ENCODE measurements at places on chromosomes 16 and 17. TPM values are rescaled to one million over a fixed set of nuclear protein-coding genes. Genes with fewer than 3 reads are reported as not detected.

DNA sequence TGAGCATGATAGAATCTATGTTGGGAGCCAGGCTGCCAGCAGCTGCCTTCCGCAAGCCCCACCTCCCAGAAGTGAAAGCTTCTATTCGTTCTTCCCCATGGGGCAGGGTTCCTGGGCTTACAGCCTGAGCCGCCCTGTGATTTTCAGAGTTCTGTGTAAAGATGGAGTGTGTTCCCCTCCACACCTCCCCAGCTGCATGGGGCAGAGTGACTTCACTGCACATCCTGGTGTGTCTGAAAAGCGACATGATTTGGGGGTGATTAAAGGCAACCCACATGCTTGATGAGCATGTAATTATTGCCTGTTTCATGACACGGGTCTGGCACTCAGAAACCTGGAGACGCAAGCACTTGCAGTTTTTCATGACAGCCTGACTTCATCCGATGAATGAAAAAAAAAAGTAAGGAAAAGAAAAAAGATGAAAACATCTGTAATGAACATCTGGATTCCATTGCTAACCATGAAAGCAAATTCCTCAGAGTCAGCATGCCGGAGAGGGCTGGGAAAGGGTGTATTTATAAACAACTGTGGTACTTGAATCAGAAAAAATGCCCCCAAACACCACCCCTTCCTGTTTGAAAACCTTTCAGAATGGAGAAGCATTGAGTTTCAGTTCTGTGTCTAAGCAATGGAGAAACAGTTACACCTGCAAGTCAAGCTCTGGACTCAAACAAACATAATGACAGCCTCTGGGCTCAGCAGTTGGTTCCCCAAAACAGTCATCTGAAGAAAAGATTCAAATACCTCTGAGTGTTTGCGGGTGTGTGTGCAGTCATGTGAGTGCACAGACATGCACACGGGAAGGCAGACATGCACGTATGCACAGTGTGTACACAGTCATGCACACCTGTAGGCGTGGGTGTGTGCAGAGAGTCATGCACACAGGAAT is 266.0 kb downstream of the ENGASE start:
- DNase-seq, result no peak
- H3K4me3 ChIP-seq, result no peak overlapping the region
- no peak overlapping the region for H3K27ac ChIP-seq
- no peaks in the 10 kb centered on the region for H3K36me3 ChIP-seq
- peaks cover 69% of the 10 kb centered on the region for H3K27me3 ChIP-seq

GRCh38 chr16:72132726-72133125 is 39.1 kb downstream of the DHX38 start:
- no peaks in the 10 kb centered on the region for H3K4me1 ChIP-seq
- H3K36me3 ChIP-seq, result no peaks in the 10 kb centered on the region
- no peak overlapping the region for H3K27ac ChIP-seq
- H3K27me3 ChIP-seq, result no peaks in the 10 kb centered on the region

DNA sequence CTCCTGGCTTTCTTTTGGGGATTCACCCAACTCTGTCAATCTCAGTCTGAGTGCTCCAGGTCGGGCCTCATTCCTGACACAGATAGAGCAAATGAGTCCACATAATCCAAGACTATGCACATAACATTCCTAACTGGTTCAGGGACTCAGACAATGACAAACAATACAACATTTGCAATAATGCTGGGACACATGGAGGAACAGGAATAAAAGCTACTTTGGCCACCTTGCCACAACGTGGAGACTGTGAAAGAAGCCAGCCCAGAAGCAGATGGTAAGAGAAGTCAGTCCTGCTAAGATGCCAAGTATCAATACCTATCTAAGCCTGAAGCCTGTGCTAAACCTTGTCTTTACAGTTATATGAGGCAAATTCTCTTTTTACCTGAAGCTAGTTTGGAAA is 39.0 kb downstream of the GLG1 start:
- no peak overlapping the region for H3K4me3 ChIP-seq
- H3K27ac ChIP-seq, result no peak overlapping the region
- no peaks in the 10 kb centered on the region for H3K27me3 ChIP-seq
- no peak for DNase-seq
- H3K36me3 ChIP-seq, result no peaks in the 10 kb centered on the region

DNA sequence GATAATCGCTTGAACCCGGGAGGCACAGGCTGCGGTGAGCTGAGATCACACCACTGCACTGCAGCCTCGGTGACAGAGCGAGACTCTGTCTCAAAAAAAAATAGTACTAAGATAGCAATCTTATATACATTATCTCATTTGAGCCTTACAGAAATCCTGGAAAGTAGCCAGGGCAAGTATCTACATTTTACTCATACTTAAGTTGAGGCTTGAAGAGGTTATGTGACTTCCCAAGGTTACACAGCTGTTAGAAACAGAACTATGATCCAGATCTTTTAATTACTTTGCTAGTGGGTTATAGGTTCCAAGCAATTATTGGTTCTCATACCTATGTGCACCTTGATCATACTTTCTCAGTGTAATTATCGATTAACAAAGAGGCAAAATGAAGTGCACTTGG is 15.4 kb downstream of the C17orf78 start:
- H3K27me3 ChIP-seq, result no peaks in the 10 kb centered on the region
- no peak overlapping the region for H3K4me3 ChIP-seq
- no peak for DNase-seq
- no peak overlapping the region for H3K27ac ChIP-seq
- no peaks in the 10 kb centered on the region for H3K36me3 ChIP-seq

- H3K4me1 ChIP-seq, result peaks cover 26% of the 10 kb centered on the region
- peak overlapping the region; percentile 66 for H3K27ac ChIP-seq
- H3K4me3 ChIP-seq, result peak overlapping the region; percentile 68
- peak; percentile 90 for DNase-seq
- no peaks in the 10 kb centered on the region for H3K27me3 ChIP-seq
- H3K36me3 ChIP-seq, result no peaks in the 10 kb centered on the region
Measured at GRCh38 chr17:77247048-77247541, 106.3 kb downstream of the SEC14L1 start.

DNA sequence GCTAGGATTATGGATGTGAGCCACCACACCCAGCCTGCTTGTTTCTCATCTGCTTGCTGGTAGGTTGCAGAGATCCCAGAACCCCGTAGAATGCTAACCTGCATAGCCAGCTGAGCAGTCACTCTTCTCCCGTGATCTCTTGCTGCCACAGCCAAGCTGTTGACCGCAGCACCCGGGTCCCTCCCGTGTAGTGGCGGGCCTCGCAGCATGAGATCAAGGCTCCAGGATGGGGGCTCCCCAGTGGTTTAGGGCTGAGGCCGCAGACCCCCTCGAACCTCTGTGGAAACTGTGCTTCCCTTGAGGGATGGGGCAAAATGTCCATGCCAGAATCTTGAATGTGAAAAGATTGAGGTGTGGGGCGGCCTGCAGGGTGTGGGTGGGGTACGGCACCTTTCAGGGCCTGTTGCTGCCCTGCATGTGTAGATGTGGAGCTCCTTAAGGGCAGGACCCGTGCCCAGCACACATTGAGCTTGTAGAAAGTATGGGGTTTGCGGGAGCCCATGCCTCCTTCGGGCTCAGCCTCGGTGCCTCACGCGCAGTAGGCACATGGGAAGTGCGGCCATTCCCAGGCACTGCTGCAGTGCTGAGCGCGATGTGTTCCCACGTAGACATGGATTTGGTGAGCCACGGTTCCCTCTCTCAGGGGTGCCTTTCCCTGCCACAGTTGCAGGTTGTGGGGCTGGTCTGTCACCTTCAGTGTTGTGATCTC is 99.9 kb downstream of the BANP start:
- no peak for DNase-seq
- no peaks in the 10 kb centered on the region for H3K27me3 ChIP-seq
- H3K36me3 ChIP-seq, result peaks cover 42% of the 10 kb centered on the region
- no peak overlapping the region for H3K27ac ChIP-seq

DNA sequence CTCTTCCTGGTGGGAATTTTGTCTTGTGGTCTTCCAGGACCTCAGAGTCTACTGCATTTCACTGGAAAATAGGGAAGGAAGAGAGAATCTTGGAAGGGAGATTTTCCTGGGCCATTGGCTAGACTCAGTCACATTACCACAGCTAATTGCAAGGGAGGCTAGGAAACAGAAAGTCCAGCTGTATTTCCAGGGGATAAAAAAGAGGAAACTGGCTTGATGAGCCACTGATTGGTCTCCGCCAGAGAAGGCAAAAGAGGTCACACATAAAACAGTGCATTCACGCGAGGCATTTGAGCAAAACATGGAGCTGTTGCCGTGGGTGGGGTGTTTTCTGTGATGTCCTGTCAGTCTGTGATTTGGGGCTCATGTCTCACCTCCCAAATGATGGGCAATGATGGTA is 345.3 kb downstream of the FOXL1 start:
- H3K4me1 ChIP-seq, result peaks cover 4% of the 10 kb centered on the region
- no peaks in the 10 kb centered on the region for H3K36me3 ChIP-seq
- no peak overlapping the region for H3K27ac ChIP-seq
- DNase-seq, result no peak
- no peak overlapping the region for H3K4me3 ChIP-seq

DNA sequence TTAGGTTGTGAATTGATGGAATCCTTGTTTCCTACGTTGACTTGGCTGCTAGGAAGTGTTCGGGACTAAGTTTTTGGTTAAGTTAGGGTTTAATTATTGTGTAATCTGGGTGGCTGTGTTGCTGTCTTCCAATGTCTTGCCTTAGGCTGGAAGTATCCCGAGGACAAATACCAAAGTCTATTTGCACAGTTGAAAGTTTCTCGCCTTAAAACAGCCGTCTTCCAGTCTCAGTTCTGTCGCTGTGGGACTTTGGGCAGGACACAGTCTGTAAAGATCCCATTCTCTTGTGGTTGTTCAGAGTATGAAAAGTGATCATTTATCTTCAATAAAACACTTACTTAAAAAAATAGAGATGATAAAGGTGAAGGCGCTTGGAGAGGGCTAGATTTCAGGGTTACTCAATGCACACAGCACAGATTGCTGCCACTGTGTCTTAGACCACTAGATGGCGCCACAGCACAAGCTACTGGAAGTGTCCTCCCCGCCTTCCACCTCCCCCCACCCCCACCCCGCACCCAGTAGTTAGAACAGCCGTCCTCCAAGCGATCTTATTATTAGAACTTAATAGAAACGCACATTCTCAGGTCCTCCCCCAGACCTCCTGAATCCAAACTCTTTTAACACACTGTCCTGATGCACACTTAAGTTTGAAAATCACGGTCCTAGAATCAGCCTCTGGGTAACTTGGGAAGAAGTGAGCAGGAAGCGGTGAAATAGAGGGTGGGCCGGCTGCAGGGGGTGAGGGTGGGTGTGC is 45.8 kb downstream of the AKAP1 start:
- H3K4me1 ChIP-seq, result no peaks in the 10 kb centered on the region
- DNase-seq, result peak; percentile 76
- H3K27me3 ChIP-seq, result no peaks in the 10 kb centered on the region
- no peak overlapping the region for H3K27ac ChIP-seq

DNA sequence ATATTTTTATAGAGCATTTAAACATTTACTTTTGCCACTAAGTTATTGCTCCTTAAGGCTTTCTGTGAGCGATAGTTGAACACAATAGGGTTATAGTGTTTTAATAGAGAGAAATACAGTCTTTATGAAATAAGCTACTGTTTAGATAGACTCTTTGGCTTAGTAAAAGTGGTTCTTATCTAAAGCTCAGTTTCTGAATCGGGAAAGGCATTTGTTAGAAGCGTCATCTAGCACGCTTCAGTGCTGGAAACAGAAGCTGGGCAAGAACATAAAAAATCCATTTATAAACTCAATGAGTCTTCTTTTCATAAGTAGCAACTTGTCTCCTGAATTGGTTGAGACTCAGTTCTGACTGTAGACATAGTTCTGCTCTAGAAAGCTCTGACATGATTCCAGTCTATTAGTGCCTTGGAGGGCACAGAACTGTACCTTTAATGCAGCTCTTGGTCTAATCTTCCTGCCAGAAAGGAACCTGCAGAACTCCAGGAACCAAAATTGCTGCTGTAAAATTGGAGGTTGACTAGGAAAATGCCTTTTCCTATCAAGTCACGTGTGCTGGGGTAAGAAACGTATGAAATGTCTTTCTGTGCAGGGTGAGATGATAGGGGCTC is 55.4 kb upstream of the DNAJA2 start:
- H3K4me1 ChIP-seq, result no peaks in the 10 kb centered on the region
- no peak overlapping the region for H3K4me3 ChIP-seq
- DNase-seq, result no peak
- H3K36me3 ChIP-seq, result no peaks in the 10 kb centered on the region

DNA sequence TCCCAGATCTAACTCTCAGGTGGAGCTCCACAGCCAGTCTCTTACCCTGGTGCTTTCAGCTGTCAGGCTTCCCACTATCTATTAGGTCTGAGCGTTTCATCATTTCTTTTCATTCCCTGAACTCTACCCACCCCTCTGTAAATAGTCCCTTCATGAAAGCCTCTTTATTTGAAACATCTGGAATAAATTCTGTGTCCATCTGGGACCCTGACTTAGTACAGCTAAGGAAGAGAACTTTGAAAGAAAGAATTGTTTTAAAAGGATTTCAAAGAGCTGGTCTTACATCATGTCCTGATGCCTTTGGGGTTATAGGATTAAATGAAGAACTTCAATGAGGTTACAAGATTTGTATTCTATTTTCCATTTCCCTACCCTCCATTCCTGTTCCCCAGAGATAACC is 388.5 kb upstream of the CA10 start:
- DNase-seq, result no peak
- H3K27ac ChIP-seq, result no peak overlapping the region
- no peaks in the 10 kb centered on the region for H3K27me3 ChIP-seq
- H3K36me3 ChIP-seq, result no peaks in the 10 kb centered on the region
- H3K4me1 ChIP-seq, result no peaks in the 10 kb centered on the region

GRCh38 chr16:53100889-53101288 is 46.1 kb downstream of the CHD9 start:
- H3K27ac ChIP-seq, result peak overlapping the region; percentile 95
- no peaks in the 10 kb centered on the region for H3K36me3 ChIP-seq
- peaks cover 16% of the 10 kb centered on the region for H3K4me1 ChIP-seq
- no peaks in the 10 kb centered on the region for H3K27me3 ChIP-seq
- no peak overlapping the region for H3K4me3 ChIP-seq

DNA sequence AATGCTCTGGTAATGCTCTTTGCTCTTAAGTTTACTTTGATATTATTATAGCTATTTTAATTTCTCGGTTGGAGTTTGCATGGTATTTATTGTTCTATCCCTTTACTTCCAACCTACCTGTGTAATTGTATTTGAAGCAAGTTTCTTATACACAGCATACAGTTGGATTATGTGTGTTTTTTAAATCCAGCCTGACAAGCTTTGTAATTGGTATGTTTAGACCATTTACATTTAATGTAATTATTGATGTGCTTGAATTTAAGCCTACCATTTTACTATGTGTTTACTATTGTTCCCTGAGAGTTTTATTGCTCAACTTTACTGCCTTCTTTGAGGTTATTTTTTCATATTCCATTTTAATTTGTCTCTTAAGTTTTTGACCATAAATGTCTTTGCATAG is 35.7 kb downstream of the ACSF3 start:
- H3K27ac ChIP-seq, result no peak overlapping the region
- H3K27me3 ChIP-seq, result no peaks in the 10 kb centered on the region
- H3K4me1 ChIP-seq, result no peaks in the 10 kb centered on the region
- DNase-seq, result no peak
- H3K36me3 ChIP-seq, result peaks cover 56% of the 10 kb centered on the region
- no peak overlapping the region for H3K4me3 ChIP-seq

- no peaks in the 10 kb centered on the region for H3K4me1 ChIP-seq
- H3K27ac ChIP-seq, result no peak overlapping the region
- H3K27me3 ChIP-seq, result no peaks in the 10 kb centered on the region
- no peak for DNase-seq
Measured at GRCh38 chr17:5047446-5047845, 12.2 kb upstream of the SLC52A1 start.

GRCh38 chr16:749010-749409 is 8.2 kb upstream of the CIAO3 start:
- DNase-seq, result no peak
- no peaks in the 10 kb centered on the region for H3K36me3 ChIP-seq
- H3K4me3 ChIP-seq, result no peak overlapping the region
- H3K27ac ChIP-seq, result no peak overlapping the region
- H3K4me1 ChIP-seq, result no peaks in the 10 kb centered on the region

The CCL3 gene
- not detected for total RNA-seq

The HEATR9 gene
- not detected for total RNA-seq

The STAC2 gene
- 0.87 TPM for total RNA-seq

The TMEM88 gene
- 47.4 TPM for total RNA-seq

The SLC43A2 gene
- 16.4 TPM for total RNA-seq

All from heart right ventricle (tissue), 16 donors.